ENCODE measurements at places on chromosomes 6 and 20.

GRCh38 chr6:63759605-63760105, 124.1 kb downstream of the PHF3 start:
- DNase-seq, result no peak

- no peak for DNase-seq
Measured at GRCh38 chr20:37938181-37938750, 35.3 kb downstream of the VSTM2L start.

GRCh38 chr20:63056236-63057170, 49.7 kb upstream of the BHLHE23 start:
- peak; percentile 30 for DNase-seq

GRCh38 chr20:9966966-9967365, 67.8 kb upstream of the ANKEF1 start:
- no peak for DNase-seq

DNA sequence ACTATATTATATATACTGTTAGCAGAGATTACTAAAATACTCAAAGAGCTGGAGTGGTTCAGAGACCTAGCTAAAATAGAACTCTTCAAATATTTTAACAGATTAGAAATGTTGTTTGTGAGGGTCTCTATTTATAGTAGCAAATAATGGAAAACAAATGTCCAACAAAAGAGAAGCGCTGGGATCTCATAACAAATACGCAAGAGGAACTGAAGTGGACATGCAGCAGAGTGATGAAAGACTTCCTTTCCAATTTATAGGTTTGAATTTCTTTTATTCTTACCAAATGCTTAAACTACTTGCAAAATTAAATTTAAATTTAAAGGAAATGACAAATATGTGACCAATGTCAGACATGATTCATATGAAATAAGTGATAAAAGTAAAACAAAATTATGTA, 49.9 kb downstream of the PIGU start:
- no peak for DNase-seq

- DNase-seq, result no peak
Measured at GRCh38 chr6:73766040-73766439, 70.0 kb downstream of the CD109 start.
